T-cell (primary cell): ENCODE measurements at places on chromosomes 3 and 15.

DNA sequence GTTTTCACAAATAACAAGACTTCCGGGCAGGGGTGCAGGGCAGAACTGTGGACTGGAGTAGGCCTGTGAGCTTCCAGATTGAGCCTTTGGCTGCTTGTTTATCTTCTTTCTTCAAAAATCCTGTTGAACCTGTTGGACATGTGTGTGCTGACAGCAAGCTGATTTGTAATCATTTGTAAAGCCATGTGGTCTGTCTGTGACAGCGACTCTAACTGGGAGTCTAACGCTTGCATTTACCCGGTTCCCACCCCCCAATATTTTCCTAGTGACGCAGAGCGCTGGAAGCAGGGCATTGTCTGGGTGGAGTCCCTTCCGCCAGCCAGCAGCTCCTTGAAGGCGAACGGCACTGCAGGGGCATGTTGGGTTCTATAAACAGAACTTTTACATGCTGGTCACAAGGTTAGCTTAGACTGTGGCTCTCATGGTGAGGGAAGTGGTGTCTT lies 85.7 kb upstream of the MYZAP start:
- no peak for DNase-seq

DNA sequence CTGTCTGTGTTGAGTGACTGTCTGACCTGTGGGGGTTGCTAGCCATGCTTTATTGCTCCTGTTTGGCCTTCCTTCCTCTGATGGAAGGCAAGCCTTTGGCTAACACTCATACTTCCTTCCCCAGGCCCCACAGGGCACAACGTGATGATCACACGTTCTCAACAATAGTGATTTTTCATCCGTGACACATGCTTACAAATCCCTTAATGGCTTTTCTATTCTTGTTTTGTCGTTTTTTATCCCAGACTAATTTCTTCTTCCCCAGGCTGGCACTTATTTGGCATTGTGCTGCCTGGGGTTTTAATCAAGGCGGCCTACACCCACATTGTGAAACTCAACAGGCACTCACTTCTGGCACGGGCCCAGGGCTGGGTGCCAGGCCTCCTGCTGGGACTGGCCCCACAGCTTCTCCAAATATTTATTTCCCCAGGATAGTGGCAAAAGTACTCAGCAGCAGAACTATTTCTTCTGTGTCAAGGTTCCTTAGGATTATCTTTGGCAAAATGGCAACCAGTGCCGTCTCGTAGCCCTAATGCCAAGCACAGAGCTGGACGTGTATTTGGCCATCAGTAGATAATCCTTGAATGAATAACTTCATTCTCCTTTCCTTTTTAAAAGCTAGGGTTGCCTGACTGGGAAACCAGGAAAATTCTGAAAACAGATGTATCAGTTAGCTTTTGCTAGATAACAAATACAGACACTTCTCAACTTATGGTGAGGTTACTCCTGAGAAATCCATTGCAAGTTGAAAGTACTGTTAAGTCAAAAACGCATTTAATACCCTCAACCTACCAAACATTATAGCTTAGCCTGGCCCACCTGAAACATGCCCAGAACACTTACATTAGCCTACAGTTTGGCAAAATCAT lies 30.6 kb downstream of the CMTM7 start:
- DNase-seq = no peak

DNA sequence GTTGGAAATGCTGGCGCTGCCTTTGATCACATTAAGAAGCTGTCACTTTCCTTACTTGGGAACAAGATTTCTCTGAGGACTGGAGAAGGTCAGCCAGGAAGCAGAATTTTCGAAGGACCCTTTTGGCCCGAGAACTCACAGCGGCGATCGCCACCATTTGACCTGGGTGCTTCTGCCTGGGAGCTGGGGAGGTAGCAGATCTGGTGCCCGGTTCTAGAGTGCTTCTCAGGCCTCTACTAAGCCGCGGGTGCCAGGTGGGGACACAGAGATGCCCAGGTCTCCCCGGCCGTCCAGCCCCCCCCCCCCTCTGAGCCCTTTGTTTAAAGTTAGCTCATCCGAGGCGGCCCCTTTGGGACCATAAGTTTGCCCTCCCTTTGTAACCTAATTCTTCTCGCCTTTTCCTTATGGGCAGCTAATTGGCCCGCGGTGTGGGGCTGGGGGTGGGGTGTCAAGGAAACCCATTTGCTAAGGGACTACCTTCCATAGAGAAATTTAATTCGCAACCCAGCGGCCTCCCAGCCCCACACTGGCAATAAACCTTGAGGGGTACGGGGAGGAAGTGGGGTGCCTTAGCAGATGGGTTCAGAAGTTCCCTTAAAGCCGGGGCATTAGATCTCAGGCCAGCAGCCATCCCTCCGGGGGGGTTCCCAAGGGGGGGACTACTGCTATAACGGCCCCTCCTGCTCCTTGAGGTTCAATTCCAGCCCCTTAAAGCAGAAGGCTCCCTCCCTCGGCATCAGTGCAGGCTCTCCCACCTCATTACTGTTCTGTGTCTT lies 1.9 kb downstream of the GATA2 start:
- DNase-seq = no peak

DNA sequence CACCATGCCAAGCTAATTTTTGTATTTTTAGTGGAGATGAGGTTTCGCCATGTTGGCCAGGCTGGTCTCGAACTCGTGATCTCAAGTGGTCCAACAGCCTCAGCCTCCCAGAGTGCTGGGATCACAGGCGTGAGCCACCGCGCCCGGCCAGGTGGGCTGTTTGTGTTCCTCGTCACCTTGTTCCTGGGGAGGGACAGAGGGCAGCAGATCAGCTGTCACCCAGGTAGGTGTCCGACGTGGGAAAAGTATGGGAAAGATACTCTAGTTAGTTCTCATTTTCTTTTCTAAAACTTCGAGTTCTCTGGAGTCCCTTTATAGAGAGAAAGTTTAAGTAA lies 28.7 kb upstream of the SACM1L start:
- DNase-seq = no peak

DNA sequence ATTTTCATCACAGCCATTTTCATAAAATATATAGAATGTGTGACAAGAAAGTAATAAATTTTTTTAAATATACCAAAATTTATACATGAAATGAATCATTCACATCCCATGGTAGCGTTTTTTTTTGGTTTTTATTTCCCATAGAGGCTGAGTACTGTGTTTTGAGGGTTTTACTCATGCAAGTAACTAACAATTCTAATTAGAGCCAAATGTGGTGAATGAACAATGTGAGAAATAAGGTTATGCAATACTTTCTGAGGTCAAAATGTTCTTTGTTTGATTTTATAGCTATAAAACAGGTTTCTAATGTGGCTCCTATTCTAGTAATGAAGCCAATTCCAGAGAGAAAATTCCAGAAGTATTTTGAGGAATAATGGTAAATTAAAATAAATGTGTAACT lies 386.8 kb downstream of the TBC1D5 start:
- no peak for DNase-seq
